ENCODE measurements at places on chromosomes 7 and 10. TPM values are rescaled to one million over a fixed set of nuclear protein-coding genes. Genes with fewer than 3 reads are reported as not detected.

- DNase-seq: no peak
These were observed 32.9 kb upstream of the ELFN1 start for GRCh38 chr7:1637155-1637554.

- DNase-seq: no peak
These were observed 2.0 kb downstream of the ZMIZ1 start for GRCh38 chr10:79070606-79071395.

- DNase-seq: no peak
These were observed 185.3 kb upstream of the GPR26 start for GRCh38 chr10:123480845-123481244.

GRCh38 chr10:78542521-78542920 is 508.9 kb downstream of the RPS24 start:
- no peak for DNase-seq

DNA sequence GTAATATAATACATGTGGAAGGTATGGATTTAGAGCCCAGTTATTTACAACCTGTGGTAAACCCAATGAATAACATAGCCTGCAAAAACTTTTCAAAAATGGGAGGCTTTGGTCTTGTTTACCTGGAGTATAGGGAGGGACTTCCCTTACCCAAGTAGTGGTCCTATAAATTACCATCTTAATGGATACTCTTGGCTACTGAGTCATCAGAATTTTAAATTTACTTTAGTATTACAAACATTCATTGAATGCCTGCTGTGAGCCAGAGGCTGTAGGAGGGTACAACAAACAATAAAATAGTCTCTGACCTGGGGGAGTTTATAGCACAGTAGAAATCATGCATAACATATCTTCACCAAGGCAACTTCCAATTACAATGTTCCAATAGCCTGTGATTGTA is 365.1 kb downstream of the BBS9 start:
- no peak for DNase-seq

Gene HSPA12A
- 5.3 TPM for polyA plus RNA-seq

Gene SEMA3A
- polyA plus RNA-seq: 20.3 TPM

Gene TMEM236
- polyA plus RNA-seq: 0.46 TPM

Gene MUC3A
- 0.10 TPM for polyA plus RNA-seq

Gene RELN
- polyA plus RNA-seq: 3.5 TPM
